Activated CD8-positive, alpha-beta memory T cell treated with anti-CD3 and anti-CD28 coated beads, Interleukin-2, amount 10 ng/mL, durations not matched to agents 7 days and 5 days (primary cell): ENCODE measurements at places on chromosomes 5 and 9. TPM values are rescaled to one million over a fixed set of nuclear protein-coding genes. Genes with fewer than 3 reads are reported as not detected.
A peak's percentile ranks its signal among the peaks of the same experiment; 100 is the strongest.

SLC4A9 gene
- 0.07 TPM for total RNA-seq

- no peaks in the 10 kb centered on the region for H3K36me3 ChIP-seq
- H3K4me3 ChIP-seq, result no peak overlapping the region
- no peak overlapping the region for H3K27ac ChIP-seq
- peaks cover 61% of the 10 kb centered on the region for H3K27me3 ChIP-seq
- DNase-seq, result no peak
Observed at GRCh38 chr5:135833961-135834638, 363 bp upstream of the SLC25A48 start.

- no peaks in the 10 kb centered on the region for H3K36me3 ChIP-seq
- DNase-seq, result no peak
- H3K27me3 ChIP-seq, result peaks cover 8% of the 10 kb centered on the region
- no peak overlapping the region for H3K27ac ChIP-seq
Observed at GRCh38 chr5:88548136-88548805, 279.6 kb upstream of the TMEM161B start.

GRCh38 chr5:38420691-38421390 is 135.6 kb downstream of the LIFR start:
- H3K4me1 ChIP-seq, result no peaks in the 10 kb centered on the region
- H3K27ac ChIP-seq, result no peak overlapping the region
- peak; percentile 51 for DNase-seq
- H3K36me3 ChIP-seq, result no peaks in the 10 kb centered on the region

- DNase-seq, result peak; percentile 56
- no peaks in the 10 kb centered on the region for H3K36me3 ChIP-seq
- H3K27ac ChIP-seq, result peak overlapping the region; percentile 10
- H3K4me1 ChIP-seq, result peaks cover 24% of the 10 kb centered on the region
- peaks cover 83% of the 10 kb centered on the region for H3K27me3 ChIP-seq
Observed at GRCh38 chr9:4297786-4298254, 2.0 kb downstream of the GLIS3 start.

PCDHA3 gene
- total RNA-seq, result not detected

DNA sequence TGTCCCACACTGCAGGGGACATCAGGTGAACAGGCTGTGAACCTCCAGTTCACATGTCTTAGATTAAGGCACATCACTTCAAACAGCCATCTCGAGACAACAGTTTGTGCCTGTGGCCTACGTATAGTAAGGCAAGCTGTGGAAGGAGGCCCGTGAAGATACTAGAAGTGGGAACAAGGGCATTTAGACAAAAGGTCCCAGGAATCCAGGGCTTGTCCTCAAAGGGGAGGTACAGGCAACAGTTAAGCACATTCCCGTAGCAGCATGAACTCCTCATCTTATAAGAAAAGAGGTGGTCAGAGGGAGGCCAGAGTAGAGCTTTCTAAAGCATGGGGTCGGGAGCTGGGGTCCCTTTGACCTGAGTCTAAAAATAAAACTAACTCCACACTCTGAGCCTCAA is 122.5 kb upstream of the TRPM3 start:
- no peaks in the 10 kb centered on the region for H3K36me3 ChIP-seq
- no peak overlapping the region for H3K27ac ChIP-seq
- peaks cover 3% of the 10 kb centered on the region for H3K27me3 ChIP-seq

DNA sequence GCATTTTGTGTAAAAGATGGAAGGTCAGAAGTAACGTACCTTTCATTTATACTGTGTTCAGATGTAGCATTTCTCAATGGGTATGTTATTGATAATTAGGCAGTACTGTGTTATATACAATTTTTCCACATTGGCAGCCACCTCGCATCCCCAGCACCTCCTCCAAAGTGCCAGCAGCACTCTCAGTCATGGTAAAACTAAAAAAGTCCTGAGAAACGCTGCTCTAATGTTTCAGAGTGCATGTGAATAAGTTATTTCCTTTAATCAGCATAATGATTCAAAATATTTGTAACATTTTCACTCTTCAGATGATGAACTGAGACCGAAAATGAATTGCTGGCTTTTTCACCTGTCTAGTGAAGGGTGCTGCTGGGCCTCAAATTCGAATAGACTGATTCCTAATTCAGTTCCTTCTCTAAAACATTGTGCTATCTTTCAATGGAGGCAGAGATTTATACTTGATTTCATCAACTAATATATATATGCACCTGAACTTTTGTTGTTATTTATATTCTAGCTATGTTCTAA is 79.9 kb upstream of the ANKRD55 start:
- peaks cover 11% of the 10 kb centered on the region for H3K4me1 ChIP-seq
- DNase-seq, result no peak
- H3K36me3 ChIP-seq, result peaks cover 1% of the 10 kb centered on the region
- H3K27me3 ChIP-seq, result peaks cover 6% of the 10 kb centered on the region
- H3K4me3 ChIP-seq, result no peak overlapping the region

DNA sequence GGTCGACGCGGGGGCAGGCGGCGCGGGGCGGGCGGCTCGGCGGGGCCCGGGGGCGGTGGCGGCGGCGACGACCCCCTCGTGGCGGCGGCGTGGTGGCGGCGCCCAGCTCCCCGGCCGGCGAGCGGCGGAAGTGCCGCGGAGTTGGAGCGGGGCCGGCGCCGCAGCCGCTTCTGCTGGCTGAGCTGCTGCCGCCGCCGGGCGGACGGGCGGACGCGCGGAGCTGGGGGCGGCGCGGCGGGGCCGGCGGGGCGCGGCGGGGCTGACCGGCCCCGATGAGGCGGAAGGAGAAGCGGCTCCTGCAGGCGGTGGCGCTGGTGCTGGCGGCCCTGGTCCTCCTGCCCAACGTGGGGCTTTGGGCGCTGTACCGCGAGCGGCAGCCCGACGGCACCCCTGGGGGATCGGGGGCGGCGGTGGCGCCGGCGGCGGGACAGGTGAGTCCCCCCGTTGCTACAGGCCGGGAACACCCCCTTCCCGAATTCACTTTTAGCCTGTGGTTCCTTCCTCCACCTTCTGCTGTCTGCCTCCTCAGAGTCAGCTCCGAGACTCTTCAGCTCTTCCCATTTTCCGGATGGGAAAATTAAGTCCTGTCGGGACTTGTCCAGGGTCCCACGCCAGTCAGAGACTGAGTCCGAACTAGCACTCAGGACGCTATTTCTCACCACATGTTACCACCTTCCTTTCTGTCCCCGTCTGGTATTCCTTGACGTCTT is at the start of gene GALNT10:
Gene GALNT10 (plus strand): TSS at position 139 of the 710 bp plus-strand sequence. CDS start 134 bp downstream, at position 273.
- H3K27ac ChIP-seq, result peak within 1 kb of the TSS; percentile 81
- peaks cover 3% of the 10 kb centered on the region for H3K27me3 ChIP-seq
- peaks cover 37% of the 10 kb centered on the region for H3K4me1 ChIP-seq
- peak within 1 kb of the TSS; percentile 92 for H3K4me3 ChIP-seq
- H3K36me3 ChIP-seq, result peaks cover 10% of the 10 kb centered on the region

DNA sequence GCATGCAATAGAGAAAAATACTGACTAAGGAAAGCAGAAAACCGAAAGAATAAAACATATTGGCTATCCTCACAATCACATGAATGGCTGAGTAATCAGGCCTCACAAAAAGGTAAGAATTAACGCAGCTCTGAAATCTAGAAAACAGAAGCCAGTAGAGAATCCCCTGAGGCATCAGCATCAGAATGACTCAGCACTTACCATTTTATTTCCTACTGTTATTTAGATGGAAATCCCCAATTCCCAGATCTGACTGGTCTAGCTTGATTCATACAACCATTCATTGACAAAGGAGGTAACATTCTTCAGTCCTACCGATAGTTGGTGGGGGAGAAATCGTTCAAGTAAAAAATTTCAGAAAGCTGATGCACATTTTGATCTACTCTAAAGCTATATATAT is 1408.4 kb upstream of the WWC1 start:
- H3K4me3 ChIP-seq, result no peak overlapping the region
- no peaks in the 10 kb centered on the region for H3K4me1 ChIP-seq
- no peaks in the 10 kb centered on the region for H3K27me3 ChIP-seq
- no peak for DNase-seq

DNA sequence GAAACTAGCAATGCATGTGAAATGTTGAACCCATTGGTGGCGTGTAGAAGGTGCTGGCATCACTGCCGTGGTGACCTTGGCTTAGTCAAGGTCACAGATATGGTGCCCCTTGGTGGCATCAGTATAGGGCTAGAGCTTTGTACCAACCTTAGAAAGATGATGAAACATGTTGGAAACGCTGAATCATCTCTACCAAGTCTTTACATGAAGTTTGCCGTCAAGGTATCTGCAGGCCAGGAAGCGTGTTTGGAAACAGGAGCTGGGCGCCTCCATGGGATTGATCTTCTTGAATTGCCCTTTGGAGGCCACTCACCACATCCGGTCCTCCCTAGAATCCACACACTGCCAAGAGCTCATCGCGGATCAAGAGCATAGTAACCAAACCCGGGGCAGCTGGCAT is 16.9 kb upstream of the BOD1 start:
- no peak overlapping the region for H3K4me3 ChIP-seq
- no peaks in the 10 kb centered on the region for H3K36me3 ChIP-seq
- peaks cover 2% of the 10 kb centered on the region for H3K4me1 ChIP-seq
- no peak for DNase-seq
- no peak overlapping the region for H3K27ac ChIP-seq

DNA sequence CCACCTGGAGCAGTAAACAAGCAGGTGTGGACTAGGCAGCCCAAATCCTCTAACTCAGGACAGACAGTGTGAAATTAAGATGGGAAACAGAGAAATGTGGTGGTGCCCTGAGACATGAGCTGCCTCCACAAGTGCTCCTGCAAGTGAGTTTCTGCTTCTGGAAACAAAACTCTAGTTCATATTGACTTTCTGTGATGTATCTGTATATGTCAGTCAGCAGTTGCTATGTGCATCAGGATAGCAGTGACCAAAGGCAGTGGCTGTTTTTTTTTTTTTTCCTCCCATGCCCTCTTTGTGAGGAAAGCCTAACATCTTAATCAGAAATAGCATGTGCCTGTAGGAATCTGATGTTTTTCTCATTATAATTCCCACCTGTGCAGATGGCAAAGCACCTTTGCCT is 318.4 kb upstream of the SEMA6A start:
- no peaks in the 10 kb centered on the region for H3K27me3 ChIP-seq
- no peak for DNase-seq
- no peaks in the 10 kb centered on the region for H3K4me1 ChIP-seq
- no peak overlapping the region for H3K4me3 ChIP-seq
